ENCODE measurements at places on chromosomes 4 and X.

DNA sequence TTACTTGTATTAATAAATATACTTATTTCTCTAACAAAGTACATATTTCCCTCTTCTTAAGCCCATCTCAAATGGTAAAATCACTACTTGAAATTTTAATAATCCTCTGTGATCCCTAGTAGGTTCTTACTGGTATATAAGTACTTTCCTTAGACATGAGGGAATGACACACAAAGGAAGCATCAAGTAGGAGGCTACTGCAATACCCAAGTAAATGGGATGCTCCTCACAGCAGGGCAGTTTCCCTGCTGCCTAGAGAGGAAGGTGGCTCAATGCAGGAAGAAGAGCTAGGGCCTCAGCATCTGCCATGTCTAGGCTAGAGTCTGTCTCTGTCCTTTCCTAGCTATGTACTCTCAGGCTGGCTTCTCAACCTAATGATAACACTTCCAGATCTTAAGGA lies 122.1 kb upstream of the DIPK2B start:
- no peak overlapping the region for H3K4me3 ChIP-seq
- no peaks in the 10 kb centered on the region for H3K36me3 ChIP-seq
- DNase-seq: no peak
- peaks cover 6% of the 10 kb centered on the region for H3K27me3 ChIP-seq

- no peak for DNase-seq
- no peaks in the 10 kb centered on the region for H3K36me3 ChIP-seq
- H3K4me1 ChIP-seq: no peaks in the 10 kb centered on the region
- no peak overlapping the region for H3K27ac ChIP-seq
- H3K4me3 ChIP-seq: no peak overlapping the region
These were observed 30.1 kb upstream of the SPARCL1 start for GRCh38 chr4:87559090-87559837.

GRCh38 chr4:155690044-155690837 lies 23.6 kb downstream of the GUCY1A1 start:
- no peak overlapping the region for H3K27ac ChIP-seq
- H3K4me3 ChIP-seq: no peak overlapping the region
- no peaks in the 10 kb centered on the region for H3K36me3 ChIP-seq
- DNase-seq: no peak

GRCh38 chr4:40524366-40525041 lies 105.2 kb downstream of the RBM47 start:
- H3K4me3 ChIP-seq: no peak overlapping the region
- peaks cover 2% of the 10 kb centered on the region for H3K36me3 ChIP-seq
- H3K27me3 ChIP-seq: no peaks in the 10 kb centered on the region
- H3K4me1 ChIP-seq: peaks cover 4% of the 10 kb centered on the region
- no peak for DNase-seq

GRCh38 chrX:107197319-107197718 lies 8.9 kb downstream of the NUP62CL start:
- no peak overlapping the region for H3K27ac ChIP-seq
- H3K4me1 ChIP-seq: no peaks in the 10 kb centered on the region
- no peak for DNase-seq
- no peaks in the 10 kb centered on the region for H3K36me3 ChIP-seq

- DNase-seq: no peak
- H3K4me3 ChIP-seq: no peak overlapping the region
- peaks cover 3% of the 10 kb centered on the region for H3K4me1 ChIP-seq
- no peak overlapping the region for H3K27ac ChIP-seq
- no peaks in the 10 kb centered on the region for H3K27me3 ChIP-seq
These were observed 38.1 kb downstream of the SEPTIN11 start for GRCh38 chr4:76987685-76988084.

DNA sequence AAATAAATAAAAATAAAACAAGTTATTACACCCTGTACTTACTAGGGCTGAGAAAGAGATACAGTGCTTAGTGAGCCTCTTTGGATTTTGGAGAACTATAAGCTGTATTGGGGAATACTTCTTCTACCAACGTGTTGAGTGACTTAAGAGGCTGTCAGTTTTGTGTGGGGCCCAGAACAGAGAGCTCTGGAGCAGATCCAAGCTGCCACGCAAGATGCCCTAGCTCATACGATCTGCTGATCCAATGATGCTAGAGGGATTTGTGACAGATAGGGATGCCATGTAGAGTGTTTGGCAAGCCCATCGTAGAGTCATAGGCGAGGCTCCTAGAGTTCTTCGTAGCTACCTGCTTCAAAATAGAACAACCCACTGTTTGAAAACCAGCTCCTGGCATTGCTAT lies 60.3 kb upstream of the KLF3 start:
- no peaks in the 10 kb centered on the region for H3K4me1 ChIP-seq
- no peaks in the 10 kb centered on the region for H3K27me3 ChIP-seq
- no peaks in the 10 kb centered on the region for H3K36me3 ChIP-seq

GRCh38 chr4:16259241-16259888 lies 33.1 kb upstream of the TAPT1 start:
- no peak for DNase-seq
- no peak overlapping the region for H3K27ac ChIP-seq
- H3K4me3 ChIP-seq: no peak overlapping the region
- H3K27me3 ChIP-seq: no peaks in the 10 kb centered on the region

DNA sequence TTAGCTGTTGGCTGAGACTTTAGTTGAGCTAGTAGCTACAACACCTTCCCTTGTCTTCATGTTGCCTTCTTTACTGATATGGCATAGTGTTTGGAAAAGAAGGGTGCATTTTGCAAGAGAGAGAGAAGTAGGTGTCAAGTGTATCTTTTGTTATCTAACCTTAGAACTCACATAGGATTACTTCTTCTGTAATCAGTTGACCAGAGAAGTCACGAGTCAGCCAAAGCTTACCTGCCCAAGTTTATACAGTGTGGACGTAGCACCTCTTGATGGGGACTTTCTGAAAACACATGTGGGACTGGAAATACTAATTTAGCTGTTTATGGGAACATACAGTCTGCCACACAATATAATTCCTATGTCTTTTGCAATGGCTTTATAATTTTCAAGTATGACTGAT lies 56.0 kb downstream of the UGT8 start:
- peak overlapping the region; percentile 62 for H3K27ac ChIP-seq
- peaks cover 40% of the 10 kb centered on the region for H3K4me1 ChIP-seq
- DNase-seq: no peak

GRCh38 chrX:30822764-30823163 lies 66.3 kb downstream of the TAB3 start:
- H3K27me3 ChIP-seq: no peaks in the 10 kb centered on the region
- peaks cover 14% of the 10 kb centered on the region for H3K4me1 ChIP-seq
- no peaks in the 10 kb centered on the region for H3K36me3 ChIP-seq
- H3K4me3 ChIP-seq: no peak overlapping the region
- DNase-seq: no peak

- no peaks in the 10 kb centered on the region for H3K4me1 ChIP-seq
- peaks cover 12% of the 10 kb centered on the region for H3K36me3 ChIP-seq
These were observed 9.9 kb downstream of the PRMT9 start for GRCh38 chr4:147674073-147674472.

GRCh38 chr4:1243451-1244080 lies 5.4 kb downstream of the CTBP1 start:
- peak overlapping the region; percentile 25 for H3K27ac ChIP-seq
- no peak for DNase-seq
- H3K4me1 ChIP-seq: peaks cover 38% of the 10 kb centered on the region
- no peaks in the 10 kb centered on the region for H3K27me3 ChIP-seq
- H3K36me3 ChIP-seq: peaks cover 4% of the 10 kb centered on the region

- no peaks in the 10 kb centered on the region for H3K27me3 ChIP-seq
- H3K36me3 ChIP-seq: peaks cover 3% of the 10 kb centered on the region
- peak overlapping the region; percentile 97 for H3K4me3 ChIP-seq
These were observed 1.0 kb downstream of the RASGEF1B start for GRCh38 chr4:81470456-81471297.

DNA sequence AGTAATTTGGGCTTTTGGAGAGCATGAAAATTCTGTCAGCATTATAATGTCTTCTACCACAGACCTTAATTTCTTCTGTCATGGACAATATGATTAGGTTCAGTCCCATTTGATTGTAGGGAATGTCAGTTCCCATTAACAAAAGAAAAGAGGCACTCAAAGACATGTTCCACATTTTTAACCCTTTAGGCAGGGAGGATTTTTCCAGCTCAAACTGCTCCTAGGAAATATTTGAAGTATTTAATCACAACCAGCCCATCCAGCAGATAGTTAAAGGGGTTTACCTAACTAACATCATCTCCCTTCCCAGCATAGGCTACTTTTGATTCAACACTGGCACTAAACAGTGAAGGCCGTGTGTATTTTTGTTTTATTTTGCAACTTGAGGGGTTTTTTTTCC lies 256.0 kb downstream of the DHX15 start:
- H3K36me3 ChIP-seq: no peaks in the 10 kb centered on the region
- H3K4me1 ChIP-seq: no peaks in the 10 kb centered on the region
- H3K4me3 ChIP-seq: no peak overlapping the region
- no peaks in the 10 kb centered on the region for H3K27me3 ChIP-seq
- H3K27ac ChIP-seq: no peak overlapping the region
- DNase-seq: no peak

DNA sequence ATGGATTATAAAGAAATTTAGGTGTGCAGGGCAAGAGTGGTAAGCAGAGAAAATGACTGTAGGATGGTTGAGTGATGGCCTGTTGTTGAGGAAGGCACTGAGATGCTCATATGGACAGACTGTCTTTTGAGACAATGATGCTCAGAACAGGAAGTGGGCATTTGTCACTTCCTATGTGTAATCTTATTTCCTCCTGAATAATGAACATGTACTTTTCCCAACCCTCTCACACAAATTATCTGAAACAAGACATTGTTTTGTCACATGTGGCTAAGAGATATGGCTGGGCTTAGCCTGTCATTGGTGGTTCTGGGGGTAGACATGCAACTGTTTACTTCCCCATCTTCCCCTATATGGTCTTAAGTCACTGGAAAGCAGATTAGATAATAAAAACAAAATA lies 240.5 kb downstream of the CFAP47 start:
- H3K4me1 ChIP-seq: no peaks in the 10 kb centered on the region
- DNase-seq: no peak
- H3K4me3 ChIP-seq: no peak overlapping the region
- H3K27me3 ChIP-seq: no peaks in the 10 kb centered on the region
- H3K36me3 ChIP-seq: no peaks in the 10 kb centered on the region

GRCh38 chr4:955931-956381 lies 17.4 kb downstream of the DGKQ start:
- peaks cover 24% of the 10 kb centered on the region for H3K36me3 ChIP-seq
- H3K27ac ChIP-seq: no peak overlapping the region
- peaks cover 3% of the 10 kb centered on the region for H3K4me1 ChIP-seq

DNA sequence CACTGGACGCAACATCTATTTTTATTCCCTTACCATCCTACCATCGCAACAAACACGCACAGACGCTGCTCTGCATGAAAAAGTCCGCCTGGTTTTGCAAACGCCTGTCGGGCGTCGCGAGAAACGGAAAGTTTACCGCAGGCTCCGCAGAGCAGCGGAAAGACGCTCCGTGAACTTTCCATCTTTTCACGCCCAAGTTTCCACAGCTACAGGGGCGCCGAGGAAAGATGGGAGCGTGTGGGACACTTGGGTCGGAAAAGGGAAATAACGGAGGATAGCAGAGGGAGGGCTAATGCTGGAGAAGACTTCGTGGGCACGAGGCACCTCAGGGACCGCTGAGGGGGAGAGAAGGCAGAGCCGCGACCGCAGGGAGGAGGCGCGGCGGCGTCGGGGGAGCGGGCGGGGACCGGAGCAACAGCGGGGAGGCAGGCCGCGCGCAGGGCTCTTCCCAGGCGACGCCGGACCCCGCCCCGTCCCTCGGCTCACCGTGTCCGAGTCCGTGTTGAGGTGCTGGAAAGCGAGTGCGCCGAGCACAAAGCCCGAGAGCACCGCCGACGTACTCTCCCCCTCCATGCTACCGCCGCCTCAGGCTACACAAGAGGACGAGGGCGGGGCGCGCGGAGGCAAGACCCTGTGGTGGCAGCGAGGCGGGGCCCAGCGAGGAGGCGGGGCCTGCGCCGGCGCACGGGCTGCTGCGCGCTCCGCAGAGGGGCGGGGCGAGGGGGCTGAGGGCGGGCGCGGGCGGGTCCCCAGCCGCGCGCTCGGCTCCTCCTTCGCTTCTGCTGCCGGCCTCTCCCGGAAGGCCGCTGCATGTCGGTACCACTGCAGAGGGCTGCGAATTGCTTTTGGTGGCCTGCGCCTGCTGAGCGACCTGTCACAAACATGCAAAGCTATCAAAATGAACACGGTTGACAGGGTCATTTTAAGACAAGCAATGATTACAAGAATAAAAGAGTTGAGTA lies at the start of gene ABRAXAS1:
ABRAXAS1 (minus strand) TSS at position 601 of the 962 bp plus-strand sequence; CDS start at position 573, 28 bp downstream.
- peak; percentile 92 for DNase-seq
- no peaks in the 10 kb centered on the region for H3K27me3 ChIP-seq
- peaks cover 12% of the 10 kb centered on the region for H3K4me1 ChIP-seq
- H3K36me3 ChIP-seq: peaks cover under 1% of the 10 kb centered on the region
- H3K4me3 ChIP-seq: peak within 1 kb of the TSS; percentile 98

DNA sequence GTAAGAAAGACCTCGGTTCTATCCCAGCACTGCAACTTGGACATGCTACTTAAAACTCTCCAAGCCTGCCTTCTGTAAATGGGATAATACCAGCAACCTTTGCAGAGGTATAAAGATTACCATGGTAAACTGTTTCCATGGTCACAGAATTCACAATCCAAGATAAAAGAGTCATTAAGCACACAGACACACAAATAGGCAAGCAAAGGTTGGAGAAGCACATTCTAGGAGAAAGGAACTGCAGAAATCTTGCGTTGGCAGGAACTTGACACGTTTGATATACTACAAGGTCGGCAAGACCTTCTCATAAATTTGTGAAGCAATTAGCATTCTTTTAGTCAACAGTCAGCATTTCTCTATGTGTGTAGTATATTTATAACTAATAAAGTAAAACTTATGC lies 12.3 kb upstream of the CHRNA9 start:
- H3K4me3 ChIP-seq: no peak overlapping the region
- no peak for DNase-seq
- H3K4me1 ChIP-seq: peaks cover 2% of the 10 kb centered on the region
- no peaks in the 10 kb centered on the region for H3K27me3 ChIP-seq
- no peak overlapping the region for H3K27ac ChIP-seq
